ENCODE measurements at places on chromosomes 1 and 21.

DNA sequence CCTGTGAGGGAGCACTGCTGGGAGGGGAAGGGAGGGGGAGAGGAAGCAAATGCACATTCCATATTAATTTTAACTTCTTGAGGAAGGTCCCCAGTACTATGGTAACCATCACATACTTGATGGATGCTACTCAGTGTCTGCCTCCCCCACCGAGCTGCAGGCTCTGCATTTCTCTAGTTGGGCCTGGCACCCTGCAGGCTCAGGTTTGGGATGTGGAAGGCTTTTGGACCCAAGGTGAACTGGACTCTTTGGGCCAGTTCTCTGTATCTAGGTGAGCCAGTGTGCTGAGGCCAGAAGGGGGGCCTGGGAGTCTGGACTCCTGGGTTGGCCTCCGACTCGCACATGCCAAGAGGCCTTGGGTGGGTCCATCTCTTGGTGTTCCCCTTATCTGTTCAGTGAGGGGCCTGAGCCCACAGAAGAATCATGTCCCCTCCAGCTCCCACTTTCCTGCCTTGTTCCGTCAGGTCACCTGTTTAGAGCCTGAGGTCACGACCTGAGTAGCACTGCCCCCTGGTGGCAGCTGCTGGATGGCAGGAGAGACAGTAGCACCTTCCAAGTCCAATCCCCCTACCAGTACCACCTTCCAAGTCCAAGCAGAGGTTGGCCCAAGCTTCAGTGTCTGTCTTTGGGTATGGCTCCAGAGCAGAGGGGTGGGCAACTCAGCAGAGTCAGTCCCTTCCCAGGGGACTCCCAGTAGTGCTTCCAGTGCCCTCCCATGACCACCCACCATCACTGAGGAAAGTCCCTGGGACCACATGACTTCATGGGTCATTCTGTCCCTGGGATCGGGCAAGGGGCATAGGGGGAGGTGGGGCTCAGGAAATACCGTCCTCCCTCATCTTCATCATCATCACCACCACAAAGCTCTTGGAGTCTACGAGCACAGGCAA, 241.8 kb downstream of the TRABD2B start:
- no peak for DNase-seq

GRCh38 chr1:212738330-212738729, 38.7 kb upstream of the BATF3 start:
- DNase-seq = no peak

- DNase-seq = no peak
Measured at GRCh38 chr1:166884040-166884642, 8.1 kb upstream of the TADA1 start.

- DNase-seq = no peak
Measured at GRCh38 chr1:212981025-212981495, 30.7 kb downstream of the VASH2 start.

DNA sequence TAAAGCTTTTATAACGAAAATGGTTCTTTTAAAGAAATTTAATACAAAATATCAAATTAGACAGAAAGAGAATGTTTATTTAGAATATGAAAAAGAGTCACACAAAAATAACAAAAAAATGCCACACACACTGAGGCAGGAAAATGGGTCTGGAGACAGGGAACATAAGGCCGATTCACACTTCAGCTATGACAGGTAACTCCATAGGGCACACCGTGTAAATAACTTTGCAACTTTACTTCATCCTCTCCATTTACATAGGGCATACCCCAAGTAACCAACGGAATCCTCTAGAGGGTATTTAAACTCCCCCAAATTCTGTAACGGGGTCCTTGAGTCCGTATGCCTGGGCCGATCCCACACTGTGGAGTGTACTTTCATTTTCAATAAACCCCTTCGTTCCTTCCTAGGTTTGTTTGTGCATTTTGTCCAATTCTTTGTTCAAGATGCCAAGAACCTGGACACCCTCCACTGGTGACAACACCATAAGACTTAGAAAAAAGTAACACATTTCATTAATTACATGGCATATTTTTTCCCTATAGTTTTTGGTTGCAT, 23.1 kb upstream of the PTGS2 start:
- no peak for DNase-seq

DNA sequence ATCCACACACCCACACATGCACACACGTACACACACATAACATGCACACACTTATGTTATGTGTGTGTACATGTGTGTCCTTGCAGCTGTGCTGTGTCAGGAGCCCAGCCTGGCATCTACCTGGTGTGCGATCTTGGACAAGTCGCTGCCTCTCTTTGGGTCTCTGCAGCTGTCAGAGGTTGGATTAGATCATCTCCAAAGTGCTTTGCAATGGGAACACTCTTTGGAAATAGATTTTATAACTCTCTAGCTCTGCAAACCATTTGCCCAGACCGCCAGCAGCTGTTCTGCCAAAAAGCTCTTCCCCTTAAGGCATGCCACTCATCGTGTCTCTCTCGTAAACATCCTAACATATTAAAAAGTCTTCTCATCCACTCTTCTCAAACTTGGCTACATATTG, 4.7 kb downstream of the PKP1 start:
- no peak for DNase-seq

DNA sequence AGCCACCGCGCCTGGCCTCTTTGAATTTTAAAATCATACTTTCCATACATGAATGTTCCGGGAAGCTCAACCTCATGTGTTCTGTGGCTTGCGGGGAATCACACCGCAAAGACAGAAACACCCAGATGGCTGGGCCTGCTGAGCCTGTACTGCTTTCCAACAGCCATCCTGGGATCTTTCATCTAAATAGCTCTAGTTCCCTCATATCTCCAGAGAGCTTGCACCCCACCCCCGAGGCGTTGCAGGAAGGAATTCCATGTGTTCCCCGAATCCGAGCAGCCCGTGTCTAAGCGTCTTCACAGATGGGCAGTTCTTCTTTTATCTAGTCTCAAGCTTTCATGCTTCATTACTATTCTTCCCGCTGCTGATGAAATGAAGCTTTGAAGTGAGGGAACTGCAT, 66.4 kb downstream of the IGSF21 start:
- no peak for DNase-seq

- DNase-seq = no peak
Measured at GRCh38 chr1:5002676-5003075, 348.3 kb downstream of the AJAP1 start.

- DNase-seq = no peak
Measured at GRCh38 chr1:163144418-163144817, 58.3 kb downstream of the RGS5 start.

- DNase-seq = no peak
Measured at GRCh38 chr1:226444901-226445300, 37.0 kb upstream of the PARP1 start.

- DNase-seq = no peak
Measured at GRCh38 chr1:241802863-241803262, 45.1 kb upstream of the EXO1 start.

DNA sequence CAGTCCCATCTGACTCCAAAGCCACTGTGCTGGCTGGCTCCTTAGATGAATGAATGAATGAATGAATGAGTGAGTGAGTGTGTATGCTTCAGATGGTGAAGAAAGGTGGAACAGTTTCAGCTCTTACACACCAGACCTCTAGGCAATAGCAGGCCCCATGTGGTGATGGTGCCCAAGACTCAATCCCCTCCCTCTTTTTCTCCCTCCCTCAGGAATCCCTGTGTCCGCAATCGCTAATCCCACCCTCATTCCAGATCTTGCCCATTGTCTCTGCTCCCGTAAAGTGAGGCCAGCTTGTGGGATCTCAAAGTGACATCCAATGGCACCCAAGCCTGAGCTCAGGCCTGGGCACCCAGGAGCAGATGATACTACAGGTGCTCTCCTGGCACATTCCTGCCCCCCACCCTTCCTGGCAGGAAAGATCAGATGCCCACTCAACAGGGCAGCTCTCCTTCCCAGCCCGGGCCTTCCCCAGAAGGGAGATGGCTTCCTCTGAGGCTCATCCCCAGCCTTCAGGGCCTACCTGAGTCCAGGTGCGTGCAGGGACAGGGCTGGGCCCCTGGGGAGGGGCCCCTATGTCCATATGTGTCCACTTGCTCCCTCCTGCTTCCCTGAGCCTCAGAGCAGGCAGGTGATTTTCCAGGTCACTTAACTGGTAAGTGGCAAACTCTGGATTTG, 106.4 kb downstream of the HMGB4 start:
- DNase-seq = no peak

All from NCI-H1930 (cell line).